Activated CD4-positive, alpha-beta T cell treated with anti-CD3 and anti-CD28 coated beads, Interleukin-2, amount 10 ng/mL, durations not matched to agents 24 days and 14 days (primary cell): ENCODE measurements at places on chromosomes 2 and 18. TPM values are rescaled to one million over a fixed set of nuclear protein-coding genes. Genes with fewer than 3 reads are reported as not detected.
A peak's percentile ranks its signal among the peaks of the same experiment; 100 is the strongest.

GREB1L gene
- not detected in 2 replicates for total RNA-seq

APLF gene
- 2.0 and 2.1 TPM in 2 replicates for total RNA-seq

DNA sequence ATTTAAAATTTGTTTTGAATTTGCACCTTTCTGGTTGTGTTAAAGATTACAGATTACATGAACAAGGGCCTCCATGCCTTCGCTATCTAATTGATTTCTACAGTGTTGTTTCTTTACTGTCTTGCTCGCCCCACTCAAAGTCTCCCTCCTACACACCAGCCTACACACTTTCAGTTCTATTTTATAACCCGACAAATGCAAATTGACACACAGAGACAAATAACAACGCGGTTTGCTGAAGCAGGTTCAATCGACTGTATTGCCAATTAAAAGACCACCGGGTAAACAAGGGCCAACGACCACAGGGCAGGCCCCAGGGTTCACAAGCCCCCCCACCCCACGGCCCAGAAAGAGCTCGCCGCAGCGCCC, 869 bp downstream of the STARD7 start:
- H3K4me3 ChIP-seq, result peak overlapping the region; percentile 96
- H3K4me1 ChIP-seq, result peaks cover 57% of the 10 kb centered on the region
- H3K27ac ChIP-seq, result peak overlapping the region; percentile 90
- H3K27me3 ChIP-seq, result no peaks in the 10 kb centered on the region

DNA sequence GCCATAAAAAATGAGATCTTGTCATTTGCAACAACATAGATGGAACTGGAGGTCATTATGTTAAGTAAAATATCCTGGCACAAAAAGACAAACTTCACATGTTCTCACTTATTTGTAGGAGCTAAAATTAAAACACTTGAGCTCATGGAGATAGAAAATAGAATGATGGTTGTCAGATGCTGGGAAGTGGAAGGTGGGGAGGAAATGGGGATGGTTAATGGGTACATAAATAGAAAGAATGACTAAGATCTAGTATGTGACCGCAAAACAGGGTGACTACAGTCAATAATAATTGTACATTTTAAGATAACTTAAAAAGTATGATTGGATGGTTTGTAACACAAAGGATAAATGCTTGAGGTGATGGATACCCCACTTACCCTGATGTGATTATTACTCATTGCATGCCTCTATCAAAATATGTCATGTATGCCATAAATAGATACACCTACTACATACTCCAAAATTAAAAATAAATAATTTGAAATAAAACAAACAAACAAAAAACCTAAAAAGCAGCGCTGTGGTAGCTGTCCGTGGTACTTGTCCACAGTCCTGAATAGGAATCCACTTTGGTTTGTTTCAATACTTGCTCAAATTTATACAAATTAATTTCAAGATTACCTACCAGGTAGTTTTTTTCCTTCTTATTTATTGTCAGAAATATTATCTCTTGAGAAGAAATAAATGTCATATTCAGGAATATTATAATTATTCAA, 224.5 kb downstream of the DLGAP1 start:
- no peaks in the 10 kb centered on the region for H3K4me1 ChIP-seq
- no peaks in the 10 kb centered on the region for H3K36me3 ChIP-seq

GRCh38 chr2:145079641-145080040, 559.7 kb upstream of the ZEB2 start:
- no peak overlapping the region for H3K27ac ChIP-seq
- H3K4me1 ChIP-seq, result no peaks in the 10 kb centered on the region
- DNase-seq, result no peak
- H3K4me3 ChIP-seq, result no peak overlapping the region
- H3K36me3 ChIP-seq, result no peaks in the 10 kb centered on the region

DNA sequence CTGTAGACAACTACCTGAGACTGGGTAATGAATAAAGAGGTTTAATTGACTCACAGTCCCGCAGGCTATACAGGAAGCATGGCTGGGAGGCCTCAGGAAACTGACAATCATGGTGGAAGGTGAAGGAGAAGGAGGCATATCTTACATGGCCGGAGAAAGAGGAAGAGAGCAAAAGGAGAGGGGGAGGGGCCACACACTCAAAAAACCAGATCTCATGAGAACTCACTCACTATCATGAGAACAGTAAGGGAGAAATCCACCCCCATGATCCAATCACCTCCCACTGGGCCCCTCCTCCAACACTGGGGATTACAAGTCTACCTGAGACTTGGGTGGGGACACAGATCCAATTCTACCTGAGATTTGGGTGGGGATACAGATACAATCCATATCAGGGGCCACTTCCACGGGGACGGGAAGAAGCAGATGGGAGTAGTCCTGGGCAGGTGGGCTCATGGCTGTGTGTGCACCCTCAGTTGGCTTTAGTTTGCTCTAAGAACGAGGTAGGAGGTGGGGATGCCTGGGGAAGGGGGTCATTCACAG, 9.9 kb downstream of the MAB21L4 start:
- peaks cover 12% of the 10 kb centered on the region for H3K27me3 ChIP-seq
- no peaks in the 10 kb centered on the region for H3K4me1 ChIP-seq
- no peak overlapping the region for H3K27ac ChIP-seq
- no peak for DNase-seq
- H3K4me3 ChIP-seq, result no peak overlapping the region

DNA sequence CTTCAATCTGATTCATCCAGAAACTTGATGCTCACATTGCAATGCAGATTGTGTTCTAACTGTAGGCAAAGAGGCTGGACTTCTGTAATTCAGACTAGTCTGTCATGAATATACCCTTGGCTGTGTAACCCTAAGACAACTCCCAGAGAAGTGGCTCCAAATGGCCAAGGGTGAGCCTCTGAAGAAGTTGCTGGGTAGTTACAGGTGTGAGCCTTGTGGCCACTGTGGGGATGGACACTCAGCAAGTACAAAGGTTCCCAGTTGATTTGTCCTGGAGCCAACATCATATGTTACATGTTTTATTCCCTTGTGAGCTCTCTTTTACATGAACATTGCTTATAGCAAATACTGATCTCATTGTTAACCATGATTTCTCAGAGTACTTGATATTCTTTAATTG, 94.8 kb upstream of the KCNJ3 start:
- no peak overlapping the region for H3K4me3 ChIP-seq
- H3K4me1 ChIP-seq, result no peaks in the 10 kb centered on the region
- no peak for DNase-seq
- no peaks in the 10 kb centered on the region for H3K36me3 ChIP-seq

DNA sequence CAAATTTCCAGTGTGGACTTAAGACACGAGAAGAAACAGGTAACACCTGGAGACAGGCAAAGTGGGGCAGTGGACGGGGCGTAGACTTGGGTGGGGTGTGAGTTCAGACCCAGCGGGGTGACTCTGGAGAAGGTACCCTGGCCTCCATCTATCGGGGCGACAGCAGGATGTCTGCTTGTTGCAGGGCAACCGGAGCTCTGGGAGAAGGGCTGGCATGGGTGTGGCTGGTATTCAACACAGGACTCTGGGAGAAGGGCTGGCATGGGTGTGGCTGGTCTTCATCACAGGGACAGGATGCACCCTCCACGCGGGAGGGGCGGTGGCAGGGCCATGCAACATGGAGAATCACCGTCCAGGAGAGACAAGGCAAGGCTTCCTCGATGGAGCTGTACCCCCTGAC, 198.5 kb downstream of the HDAC4 start:
- no peak for DNase-seq
- no peak overlapping the region for H3K27ac ChIP-seq
- peaks cover 19% of the 10 kb centered on the region for H3K4me1 ChIP-seq
- H3K4me3 ChIP-seq, result no peak overlapping the region
- H3K27me3 ChIP-seq, result no peaks in the 10 kb centered on the region
- H3K36me3 ChIP-seq, result peaks cover 16% of the 10 kb centered on the region

GRCh38 chr2:44186810-44187209, 18.1 kb downstream of the PPM1B start:
- DNase-seq, result no peak
- peaks cover 22% of the 10 kb centered on the region for H3K36me3 ChIP-seq
- no peak overlapping the region for H3K27ac ChIP-seq
- H3K4me1 ChIP-seq, result peaks cover 50% of the 10 kb centered on the region
- H3K27me3 ChIP-seq, result no peaks in the 10 kb centered on the region
